ENCODE measurements at places on chromosomes 13 and 19.

GRCh38 chr19:49896863-49897621 lies at the start of gene IL4I1:
Gene IL4I1 (minus strand): TSS chr19:49896887. CDS start chr19:49896160, 727 bp downstream.
- DNase-seq: no peak

DNA sequence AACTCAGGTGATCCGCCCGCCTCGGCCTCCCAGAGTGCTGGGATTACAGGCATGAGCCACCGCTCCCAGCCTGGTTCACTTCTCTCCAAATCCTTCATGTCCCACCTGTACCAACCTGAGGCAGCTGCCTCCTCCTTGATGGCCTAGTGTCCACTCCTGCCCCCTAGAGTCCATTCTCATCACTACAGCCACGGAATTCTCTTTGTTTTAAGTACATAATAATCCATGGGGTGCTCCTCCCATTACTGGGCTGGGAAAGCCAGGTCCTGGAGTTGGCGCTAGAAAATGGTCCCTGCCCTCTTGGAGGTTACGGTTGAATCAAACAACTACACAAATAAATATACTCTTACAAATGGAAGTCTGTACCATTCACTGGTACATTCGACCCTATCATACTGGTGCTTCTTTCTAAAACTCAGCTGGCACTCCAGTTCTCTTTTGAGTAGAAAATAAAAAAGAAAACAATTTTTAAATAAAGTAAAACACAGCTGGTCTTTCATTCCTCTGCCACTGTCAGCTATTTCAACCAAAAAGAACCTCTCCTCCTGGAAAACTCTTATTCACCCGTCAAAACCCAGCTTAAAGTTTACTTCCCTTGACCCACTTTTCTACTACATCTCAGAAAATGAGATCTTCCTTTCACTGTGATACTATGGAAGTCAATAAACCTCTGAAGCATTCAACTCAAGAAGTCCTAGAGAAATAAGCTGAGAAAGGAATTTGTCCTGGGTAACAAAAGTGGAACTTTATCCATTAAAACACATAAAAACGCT lies 22.4 kb upstream of the ARHGEF18 start:
- no peak for DNase-seq

DNA sequence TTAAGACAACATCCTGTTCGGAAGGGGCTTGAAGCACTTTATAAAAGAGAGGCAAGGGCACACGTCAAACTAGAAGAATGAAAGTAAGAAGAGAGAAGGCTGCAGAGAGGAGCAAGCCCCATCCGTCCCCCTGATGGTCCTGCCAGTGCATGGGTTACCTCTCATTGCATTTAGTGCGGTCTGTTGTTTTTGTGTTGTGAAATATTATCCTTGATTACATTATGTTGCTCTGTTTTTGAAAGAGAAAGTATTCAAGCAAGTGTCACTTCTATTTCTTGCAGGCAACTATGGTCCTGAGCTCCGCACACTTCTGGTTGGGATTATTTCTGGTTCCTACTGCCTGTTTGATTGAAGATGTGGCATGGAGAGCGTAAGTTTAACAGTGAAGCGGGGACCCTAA lies 90.5 kb downstream of the SHISA2 start:
- no peak for DNase-seq

GRCh38 chr13:83881917-83882605 lies at the start of gene SLITRK1:
Gene SLITRK1 (minus strand): TSS chr13:83882474. CDS start chr13:83881507, 967 bp downstream.
- peak; percentile 96 for DNase-seq

- DNase-seq: no peak
Measured at GRCh38 chr13:36370108-36370429, 23.9 kb upstream of the SPART start.

- no peak for DNase-seq
Measured at GRCh38 chr13:98459171-98459681, 117.7 kb downstream of the STK24 start.

- DNase-seq: no peak
Measured at GRCh38 chr13:80716610-80717081, 375.7 kb upstream of the SPRY2 start.

- no peak for DNase-seq
Measured at GRCh38 chr19:3908266-3909054, 24.4 kb upstream of the NMRK2 start.

GRCh38 chr13:107534548-107534947 lies 680.8 kb downstream of the LIG4 start:
- no peak for DNase-seq

GRCh38 chr13:96632536-96633320 lies 361.5 kb downstream of the OXGR1 start:
- DNase-seq: no peak

- DNase-seq: no peak
Measured at GRCh38 chr13:109816808-109817203, 30.4 kb upstream of the IRS2 start.

GRCh38 chr13:62710787-62711186 lies 1295.1 kb upstream of the PCDH20 start:
- no peak for DNase-seq

DNA sequence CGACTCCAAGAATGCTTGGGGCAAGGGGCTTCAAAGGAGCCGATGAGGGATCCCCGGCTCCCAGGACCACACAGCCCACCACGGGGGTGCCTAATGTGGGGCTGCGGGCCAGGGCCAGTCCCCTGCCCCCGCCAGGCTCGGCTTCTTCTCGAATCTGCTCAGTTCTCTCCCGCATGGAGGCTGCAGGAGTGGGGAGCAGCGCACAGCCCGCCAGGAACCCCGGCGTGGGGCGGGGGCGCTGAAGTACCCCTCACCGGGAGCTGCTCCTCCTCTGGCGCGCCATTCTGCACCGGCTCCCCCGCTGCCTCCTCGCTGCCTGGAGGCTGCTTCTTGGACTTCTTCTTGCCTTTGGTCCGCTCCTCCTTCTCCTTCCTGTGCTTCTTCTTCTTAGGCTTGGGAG lies 14.7 kb downstream of the IZUMO4 start:
- DNase-seq: no peak

- no peak for DNase-seq
Measured at GRCh38 chr19:16446108-16446723, 25.6 kb downstream of the EPS15L1 start.

DNA sequence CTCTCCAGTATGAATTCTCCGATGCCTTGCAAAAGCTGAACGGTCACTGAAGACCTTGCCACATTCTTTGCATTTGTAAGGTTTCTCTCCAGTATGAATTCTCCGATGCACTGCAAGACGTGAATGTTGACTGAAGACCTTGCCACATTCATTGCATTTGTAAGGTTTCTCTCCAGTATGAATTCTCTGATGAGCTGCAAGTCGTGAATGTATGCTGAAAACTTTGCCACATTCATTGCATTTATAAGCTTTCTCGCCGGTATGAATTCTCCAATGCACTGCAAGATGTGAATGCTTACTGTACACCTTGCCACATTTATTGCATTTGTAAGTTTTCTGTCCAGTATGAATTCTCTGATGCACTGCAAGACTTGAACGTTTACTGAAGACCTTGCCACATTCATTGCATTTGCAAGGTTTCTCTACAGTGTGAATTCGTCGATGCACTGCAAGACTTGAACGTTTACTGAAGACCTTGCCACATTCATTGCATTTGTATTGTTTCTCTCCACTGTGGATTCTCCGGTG lies 20.0 kb upstream of the ZNF841 start:
- DNase-seq: no peak

- DNase-seq: no peak
Measured at GRCh38 chr13:22428188-22428828, 752.5 kb upstream of the SGCG start.

GRCh38 chr19:7904074-7905020 lies 670 bp downstream of the MAP2K7 start:
- DNase-seq: no peak

DNA sequence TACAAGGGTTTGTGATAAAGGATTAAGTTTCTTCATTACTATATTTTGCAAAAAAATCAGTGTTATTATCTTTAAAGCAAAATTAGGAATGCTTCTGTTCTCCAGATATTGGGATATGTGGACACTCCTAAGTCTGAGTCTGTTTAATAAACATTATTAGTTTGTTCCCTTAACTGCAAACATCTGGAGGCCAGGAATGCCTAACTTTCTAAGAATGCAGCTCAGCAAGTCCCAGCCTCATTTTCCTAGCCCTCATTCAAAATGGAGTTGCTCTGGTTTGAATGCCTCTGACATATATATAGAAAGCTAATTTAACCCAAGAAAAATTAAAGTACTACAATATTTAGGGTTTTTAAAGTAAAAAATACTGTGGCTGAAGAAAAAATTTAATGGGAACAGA lies 33.6 kb upstream of the EDNRB start:
- DNase-seq: no peak

DNA sequence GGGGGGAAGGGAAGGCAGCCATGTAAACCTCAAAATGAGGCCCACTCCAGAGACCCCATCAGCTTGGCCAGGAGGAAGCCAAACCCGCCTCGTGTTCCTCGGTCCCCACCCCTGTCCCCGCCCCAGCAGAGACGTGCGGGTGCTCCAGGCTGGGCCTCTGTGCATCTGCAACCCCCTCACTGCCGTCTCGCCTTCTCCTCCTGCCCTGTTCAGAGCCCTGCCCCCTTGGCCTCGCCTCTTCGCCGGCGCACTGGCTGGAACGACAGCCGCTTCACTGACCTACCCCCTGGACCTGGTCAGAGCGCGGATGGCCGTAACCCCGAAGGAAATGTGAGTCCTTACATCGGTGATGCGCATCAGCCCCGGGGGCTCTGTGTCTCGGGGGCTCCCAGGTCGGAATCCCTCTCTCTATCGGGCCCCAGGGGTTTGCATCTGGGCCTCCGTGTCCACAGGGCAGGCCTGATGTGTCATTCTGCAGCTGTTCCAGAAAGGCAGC lies 32.2 kb downstream of the TMEM161A start:
- peak; percentile 23 for DNase-seq

DNA sequence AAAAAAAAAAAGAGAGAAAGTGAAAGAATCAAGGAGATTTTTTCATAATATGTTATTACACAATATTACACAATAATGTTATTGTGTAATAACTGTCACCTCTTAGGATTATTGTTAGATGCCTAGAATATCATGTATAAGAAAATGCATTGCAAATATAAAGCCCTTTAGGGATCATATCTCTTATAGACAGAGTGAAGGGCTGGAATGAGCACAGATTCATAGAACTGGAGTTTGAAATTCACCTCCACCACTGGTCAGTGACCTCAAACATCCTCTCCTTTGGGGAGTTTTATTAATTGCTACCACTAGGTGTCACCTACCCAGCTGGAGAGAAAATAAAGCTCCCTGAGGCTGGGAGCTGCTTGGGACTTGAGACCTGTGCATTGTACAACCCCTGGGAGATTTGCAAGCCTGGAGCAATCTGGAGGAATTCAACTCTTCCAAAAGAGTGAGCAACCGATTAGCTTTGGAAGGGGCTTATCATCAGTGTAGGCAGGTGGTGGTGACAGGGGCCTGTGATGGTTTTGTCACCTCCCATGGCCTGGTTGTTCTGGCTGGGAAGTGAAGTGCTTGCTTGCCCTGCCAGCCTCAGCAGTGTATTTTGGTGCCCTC lies 30.3 kb upstream of the FRY start:
- peak; percentile 29 for DNase-seq

DNA sequence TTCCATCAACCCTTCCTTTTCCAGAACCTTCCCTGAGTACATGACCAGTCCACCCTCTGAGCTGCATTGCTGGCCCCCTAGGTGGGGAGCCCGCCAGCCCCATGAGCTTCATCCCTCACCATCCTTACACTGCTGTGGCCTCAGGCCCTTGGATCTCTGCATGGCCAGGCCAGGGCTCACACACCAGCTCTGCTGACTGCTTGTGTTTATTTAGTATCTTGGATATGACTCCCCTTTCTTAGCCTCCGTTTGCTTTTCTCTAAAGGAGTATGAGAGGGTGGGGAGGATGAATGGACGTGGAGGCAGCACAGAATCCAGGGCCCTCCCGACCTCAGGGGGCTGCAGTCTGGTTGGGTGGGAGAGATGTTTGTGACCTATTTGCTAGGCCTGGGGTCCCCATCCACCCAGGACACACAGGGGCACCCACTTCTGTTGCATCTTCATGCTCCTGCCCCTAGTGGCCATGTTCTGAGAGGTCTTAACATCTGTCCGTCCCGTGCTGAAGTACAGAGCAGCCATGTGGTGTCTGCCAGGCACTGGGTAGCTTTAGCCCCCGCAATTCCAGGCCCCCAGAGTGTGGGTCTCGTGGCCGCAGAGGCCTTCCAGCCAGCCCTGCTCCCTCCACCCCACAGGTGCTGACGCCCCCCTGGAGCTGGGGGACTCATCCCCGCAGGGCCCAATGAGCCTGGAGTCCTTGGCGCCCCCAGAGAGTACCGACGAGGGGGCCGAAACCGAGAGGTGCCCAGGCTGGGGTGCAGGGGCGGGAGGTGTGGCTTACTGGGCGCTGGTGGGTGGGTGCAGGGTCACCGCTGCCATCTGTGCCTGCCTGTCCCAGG lies 13.0 kb downstream of the ARHGEF1 start:
- no peak for DNase-seq

DNA sequence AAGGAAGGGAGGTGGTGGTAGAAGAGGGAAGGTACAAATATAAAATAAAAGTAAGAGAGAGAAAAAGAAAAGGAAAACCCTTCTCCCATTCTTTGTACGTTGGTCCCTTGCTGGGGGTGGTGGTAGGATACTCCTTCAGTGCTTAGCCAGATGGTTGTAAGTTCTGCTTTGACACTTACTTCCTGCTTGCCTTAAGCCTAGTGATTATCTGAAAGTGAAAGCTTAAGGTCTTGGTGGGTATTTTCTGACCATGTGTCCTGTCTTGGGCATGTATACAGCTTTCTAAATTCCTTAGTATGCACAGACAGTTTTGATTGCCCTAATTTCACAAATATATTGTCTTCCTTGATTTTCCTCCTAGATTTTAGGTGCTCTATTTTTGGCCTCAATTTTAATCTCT lies 314.8 kb downstream of the PCDH17 start:
- DNase-seq: no peak

- no peak for DNase-seq
Measured at GRCh38 chr19:4693471-4694121, 23.5 kb upstream of the MYDGF start.

DNA sequence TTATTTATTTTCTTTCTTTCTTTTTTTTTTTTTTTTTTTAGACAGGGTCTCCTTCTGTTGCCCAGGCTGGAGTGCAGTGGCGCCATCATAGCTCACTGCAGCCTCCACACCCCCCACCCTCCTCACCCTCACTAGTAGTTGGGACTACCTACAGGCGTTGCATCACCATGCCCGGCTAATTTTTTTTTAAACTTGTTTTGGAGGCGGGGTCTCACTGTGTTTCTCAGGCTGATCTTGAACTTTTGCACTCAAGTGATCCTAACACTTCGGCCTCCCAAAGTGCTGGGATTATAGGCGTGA lies 33.6 kb downstream of the GJA3 start:
- no peak for DNase-seq

GRCh38 chr19:40803857-40804782 lies 5.1 kb downstream of the EGLN2 start:
- no peak for DNase-seq

- DNase-seq: no peak
Measured at GRCh38 chr13:99654076-99654475, 152.8 kb downstream of the TM9SF2 start.

DNA sequence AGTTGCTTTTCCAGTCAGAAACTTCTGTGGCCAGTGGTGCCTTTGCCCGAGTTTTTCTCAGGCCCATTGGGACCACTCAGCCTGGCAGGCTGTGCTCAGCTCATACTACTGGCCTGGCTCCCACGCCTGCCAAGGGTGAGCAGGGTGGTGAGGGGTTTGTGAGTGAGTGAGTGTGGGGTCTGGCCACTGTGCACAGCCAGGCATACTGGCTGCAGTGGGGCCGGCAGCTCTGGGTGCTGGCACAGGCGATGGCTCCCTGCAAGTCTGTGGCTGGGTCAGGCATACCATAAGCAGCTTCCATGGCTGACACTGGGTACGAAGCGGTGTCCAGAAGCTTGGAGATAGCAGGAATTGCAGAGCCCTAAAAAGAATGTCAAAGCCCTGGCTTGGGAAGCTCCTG lies 161.0 kb downstream of the SLITRK6 start:
- no peak for DNase-seq

All from endothelial cell (in vitro differentiated cells).